Aorta (tissue), 5 donors: ENCODE measurements at places on chromosomes 13 and 19. TPM values are rescaled to one million over a fixed set of nuclear protein-coding genes. Genes with fewer than 3 reads are reported as not detected.

GRCh38 chr13:91199866-91200265 is 147.6 kb upstream of the MIR17HG start:
- DNase-seq: no peak
- no peaks in the 10 kb centered on the region for H3K27me3 ChIP-seq
- no peak overlapping the region for H3K4me3 ChIP-seq
- H3K4me1 ChIP-seq: no peaks in the 10 kb centered on the region

- no peaks in the 10 kb centered on the region for H3K27me3 ChIP-seq
- H3K4me1 ChIP-seq: no peaks in the 10 kb centered on the region
- H3K27ac ChIP-seq: no peak overlapping the region
- DNase-seq: no peak
These were observed 45.1 kb downstream of the DCLK1 start for GRCh38 chr13:36086117-36086516.

- no peaks in the 10 kb centered on the region for H3K27me3 ChIP-seq
- no peak overlapping the region for H3K4me3 ChIP-seq
- no peaks in the 10 kb centered on the region for H3K36me3 ChIP-seq
- no peak for DNase-seq
- no peak overlapping the region for H3K27ac ChIP-seq
These were observed 79.8 kb upstream of the FLT1 start for GRCh38 chr13:28574617-28575142.

OR7G2 gene
- not detected for total RNA-seq

SIGLEC5 gene
- 0.58 TPM for total RNA-seq

SMAD9 gene
- 48.9 TPM for total RNA-seq

DNA sequence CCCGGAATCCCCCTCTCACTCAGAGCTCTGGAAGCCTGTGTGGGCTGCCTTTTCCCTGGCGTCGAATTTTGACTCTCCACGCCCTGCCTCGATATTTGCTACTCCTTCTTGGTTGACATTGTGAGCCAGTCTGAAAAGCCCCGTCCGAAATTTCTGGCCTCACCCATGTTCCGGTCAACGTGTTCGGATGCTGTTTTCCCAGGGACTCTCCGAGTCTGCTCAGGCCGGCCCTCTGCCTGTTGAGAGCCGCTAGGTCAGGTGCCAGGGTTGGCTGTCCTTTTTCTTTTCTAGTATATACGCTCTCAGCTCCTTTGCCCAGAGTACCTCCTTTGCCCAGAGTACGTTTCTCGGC is 6.8 kb upstream of the DGKH start:
- H3K36me3 ChIP-seq: no peaks in the 10 kb centered on the region
- H3K4me3 ChIP-seq: peak overlapping the region; percentile 81
- no peaks in the 10 kb centered on the region for H3K4me1 ChIP-seq
- DNase-seq: peak; percentile 69

ELSPBP1 gene
- not detected for total RNA-seq

DNA sequence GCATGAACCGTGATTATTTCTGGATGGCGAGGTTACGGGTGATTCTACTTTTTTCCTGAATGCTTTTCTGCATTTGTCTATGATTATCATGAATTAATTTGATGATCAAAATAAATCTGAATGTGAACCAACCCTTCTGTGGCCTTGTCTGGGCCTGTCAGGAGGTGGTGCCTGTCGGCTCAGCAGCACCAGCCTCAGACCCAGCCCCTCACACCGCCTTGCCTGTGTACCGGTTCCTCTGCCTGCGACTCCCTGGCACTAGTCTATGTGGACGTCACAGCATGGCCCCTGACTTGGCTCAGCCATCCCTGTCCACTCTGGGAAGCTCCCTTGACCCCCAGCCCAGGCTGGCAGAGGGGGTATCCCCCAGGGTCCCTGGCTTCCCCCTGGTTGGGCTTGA is 15.5 kb upstream of the RABAC1 start:
- no peaks in the 10 kb centered on the region for H3K4me1 ChIP-seq
- no peaks in the 10 kb centered on the region for H3K36me3 ChIP-seq
- no peak overlapping the region for H3K4me3 ChIP-seq
- DNase-seq: no peak

LIG1 gene
- 11.3 TPM for total RNA-seq

MEF2B gene
- total RNA-seq: 1.6 TPM

DNA sequence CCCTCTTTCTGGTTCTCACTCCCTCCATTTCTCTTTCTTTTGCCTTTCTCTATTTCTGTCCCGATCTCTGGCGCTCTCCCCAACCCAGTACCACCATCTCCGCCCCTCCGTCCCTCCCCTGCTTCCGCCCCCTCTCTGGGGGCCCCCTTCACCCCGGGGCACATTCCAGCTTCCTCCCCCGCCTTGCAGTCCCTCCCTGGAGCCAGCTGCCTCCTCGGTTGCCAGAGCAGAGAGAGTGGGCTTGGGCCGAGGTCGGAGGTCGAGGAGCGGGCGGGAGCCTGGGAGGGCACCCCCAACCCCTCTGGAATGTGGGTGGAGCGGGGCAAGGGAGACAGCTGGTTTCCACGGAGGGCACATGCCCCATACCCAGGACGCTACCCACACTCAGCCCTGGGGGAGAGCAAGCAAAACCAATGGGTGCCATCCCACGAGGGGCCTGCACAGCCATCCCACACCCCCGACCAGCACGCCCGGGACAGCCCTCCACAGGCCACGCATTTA is 6.5 kb upstream of the CIRBP start:
- H3K27me3 ChIP-seq: no peaks in the 10 kb centered on the region
- H3K36me3 ChIP-seq: no peaks in the 10 kb centered on the region
- peaks cover 2% of the 10 kb centered on the region for H3K4me1 ChIP-seq
- DNase-seq: peak; percentile 59

UBA52 gene
- total RNA-seq: 787 TPM

DNA sequence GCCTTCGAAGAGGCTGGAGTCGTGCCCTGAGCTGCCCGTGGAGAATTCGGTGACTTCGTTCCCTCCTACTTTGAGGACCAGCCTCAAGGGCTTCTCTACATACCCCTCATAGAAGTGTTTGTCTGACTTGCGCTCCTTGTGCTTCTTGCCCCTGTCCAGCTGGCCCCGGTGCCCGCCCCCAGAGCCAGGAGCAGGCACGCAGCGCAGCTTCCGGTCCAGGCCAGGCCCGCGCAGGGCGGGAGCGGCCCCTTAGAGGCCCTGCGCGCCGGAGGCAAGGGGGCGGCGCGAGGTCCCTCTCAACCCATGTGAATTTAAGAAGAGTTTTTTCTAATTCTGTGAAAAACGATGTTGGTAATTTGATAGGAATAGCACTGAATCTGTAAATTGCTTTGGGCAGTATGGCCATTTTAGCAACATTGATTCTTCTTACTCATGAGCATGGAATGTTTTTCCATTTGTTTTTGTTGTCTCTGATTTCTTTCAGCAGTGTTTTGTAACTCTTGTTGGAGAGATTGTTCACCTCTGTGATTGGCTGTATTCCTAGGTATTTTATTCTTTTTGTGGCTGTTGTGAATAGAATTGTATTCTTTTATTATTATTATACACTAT is 46.9 kb upstream of the SOX21 start:
- no peaks in the 10 kb centered on the region for H3K36me3 ChIP-seq
- DNase-seq: no peak
- H3K4me1 ChIP-seq: no peaks in the 10 kb centered on the region
- H3K27me3 ChIP-seq: no peaks in the 10 kb centered on the region
- H3K4me3 ChIP-seq: no peak overlapping the region

RGL3 gene
- total RNA-seq: 51.6 TPM
